IgD-negative memory B cell (primary cell): ENCODE measurements at places on chromosomes 3 and 15. TPM values are rescaled to one million over a fixed set of nuclear protein-coding genes. Genes with fewer than 3 reads are reported as not detected.

CASR gene
- polyA plus RNA-seq = not detected

CTXND1 gene
- 0.04 TPM for polyA plus RNA-seq

FBXW12 gene
- polyA plus RNA-seq = not detected

NTRK3 gene
- polyA plus RNA-seq = not detected

SLC2A2 gene
- polyA plus RNA-seq = not detected

BLM gene
- polyA plus RNA-seq = 14.4 TPM

PLAAT1 gene
- not detected for polyA plus RNA-seq

SPINT1 gene
- polyA plus RNA-seq = 12.6 TPM

TIMP4 gene
- polyA plus RNA-seq = not detected

KLHL25 gene
- polyA plus RNA-seq = 0.60 TPM

STXBP5L gene
- polyA plus RNA-seq = not detected

IQCH gene
- 0.13 TPM for polyA plus RNA-seq

SAXO2 gene
- 4.2 TPM for polyA plus RNA-seq

SRP14 gene
- 753 TPM for polyA plus RNA-seq

DUOX2 gene
- not detected for polyA plus RNA-seq
